ENCODE measurements at places on chromosomes 3 and 15. TPM values are rescaled to one million over a fixed set of nuclear protein-coding genes. Genes with fewer than 3 reads are reported as not detected.

- no peak overlapping the region for H3K4me3 ChIP-seq
- H3K4me1 ChIP-seq: no peaks in the 10 kb centered on the region
- no peak for DNase-seq
Measured at GRCh38 chr3:18080198-18080689, 337.8 kb upstream of the TBC1D5 start.

Gene BHLHE40
- 71.2 TPM for total RNA-seq

DNA sequence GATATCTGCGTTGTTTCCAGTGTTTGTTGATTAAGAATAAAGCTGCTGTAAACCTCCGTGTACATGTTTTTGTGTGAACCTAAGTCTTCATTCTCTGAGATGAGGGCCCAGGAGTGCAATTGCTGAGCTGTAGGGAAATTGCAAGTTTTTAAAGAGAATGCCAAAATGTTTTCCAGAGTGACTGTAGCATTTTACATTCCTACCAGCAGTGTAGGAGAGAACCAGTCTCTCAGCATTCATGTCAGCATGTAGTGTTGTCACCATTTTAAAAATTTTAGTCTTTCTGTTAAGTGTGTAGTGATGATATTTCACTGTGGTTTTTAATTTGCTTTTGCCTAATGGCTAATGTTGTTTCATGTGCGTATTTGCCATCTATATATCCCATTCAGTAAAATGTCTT, 3.4 kb upstream of the MGLL start:
- H3K27ac ChIP-seq: no peak overlapping the region
- H3K4me3 ChIP-seq: no peak overlapping the region
- H3K36me3 ChIP-seq: no peaks in the 10 kb centered on the region
- H3K4me1 ChIP-seq: no peaks in the 10 kb centered on the region
- DNase-seq: no peak

DNA sequence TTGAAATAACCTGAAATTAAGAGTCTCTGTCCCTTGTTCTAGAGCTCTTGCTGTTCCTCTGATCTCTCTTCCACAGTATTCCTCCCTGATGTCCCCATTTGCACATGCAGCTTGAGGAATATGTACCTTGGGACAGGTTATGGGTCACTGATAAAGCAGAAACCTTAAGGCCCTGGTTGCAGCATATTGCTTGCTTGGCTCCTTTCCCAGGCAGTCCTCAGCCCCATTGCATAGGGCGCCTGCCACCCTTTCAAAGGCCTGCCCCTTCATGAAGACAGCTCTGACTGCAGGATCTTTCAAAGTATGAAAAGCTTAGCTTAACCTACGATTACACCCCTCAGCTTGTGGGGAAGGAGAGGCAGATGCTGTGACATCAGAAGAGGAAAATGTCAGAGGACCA, 51.6 kb downstream of the WDR76 start:
- no peaks in the 10 kb centered on the region for H3K36me3 ChIP-seq
- no peak overlapping the region for H3K27ac ChIP-seq
- no peak for DNase-seq
- H3K4me3 ChIP-seq: no peak overlapping the region
- H3K4me1 ChIP-seq: no peaks in the 10 kb centered on the region

DNA sequence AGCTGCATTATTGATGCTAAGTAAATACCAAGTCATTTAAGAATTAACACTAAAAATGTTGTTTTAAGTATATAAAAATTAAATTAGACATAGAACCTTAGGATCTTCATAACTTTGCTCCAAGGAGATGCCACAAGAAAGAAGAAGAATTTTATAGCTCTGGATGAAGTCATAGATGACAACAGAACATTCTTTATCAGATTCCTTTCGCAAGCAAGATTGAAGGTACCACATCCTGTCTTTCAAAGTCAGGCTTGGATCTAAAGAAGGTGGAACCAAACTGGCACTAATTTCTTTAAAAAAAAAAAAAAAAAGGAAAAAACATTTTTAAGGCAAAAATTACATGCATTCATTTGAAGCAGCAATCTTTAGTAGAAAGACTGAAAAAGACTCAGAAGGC, 62.5 kb downstream of the POLQ start:
- H3K4me1 ChIP-seq: no peaks in the 10 kb centered on the region
- no peak overlapping the region for H3K4me3 ChIP-seq
- no peak overlapping the region for H3K27ac ChIP-seq
- no peaks in the 10 kb centered on the region for H3K27me3 ChIP-seq

GRCh38 chr3:73687106-73688004, 62.6 kb upstream of the PDZRN3 start:
- H3K27me3 ChIP-seq: no peaks in the 10 kb centered on the region
- no peak for DNase-seq
- no peaks in the 10 kb centered on the region for H3K36me3 ChIP-seq
- no peak overlapping the region for H3K27ac ChIP-seq
- no peaks in the 10 kb centered on the region for H3K4me1 ChIP-seq
- no peak overlapping the region for H3K4me3 ChIP-seq

Gene OR5K3
- not detected for total RNA-seq

- no peak for DNase-seq
- no peak overlapping the region for H3K4me3 ChIP-seq
- H3K36me3 ChIP-seq: no peaks in the 10 kb centered on the region
Measured at GRCh38 chr15:70579766-70580165, 183.6 kb downstream of the UACA start.
